ENCODE measurements at places on chromosomes 13 and 19.

DNA sequence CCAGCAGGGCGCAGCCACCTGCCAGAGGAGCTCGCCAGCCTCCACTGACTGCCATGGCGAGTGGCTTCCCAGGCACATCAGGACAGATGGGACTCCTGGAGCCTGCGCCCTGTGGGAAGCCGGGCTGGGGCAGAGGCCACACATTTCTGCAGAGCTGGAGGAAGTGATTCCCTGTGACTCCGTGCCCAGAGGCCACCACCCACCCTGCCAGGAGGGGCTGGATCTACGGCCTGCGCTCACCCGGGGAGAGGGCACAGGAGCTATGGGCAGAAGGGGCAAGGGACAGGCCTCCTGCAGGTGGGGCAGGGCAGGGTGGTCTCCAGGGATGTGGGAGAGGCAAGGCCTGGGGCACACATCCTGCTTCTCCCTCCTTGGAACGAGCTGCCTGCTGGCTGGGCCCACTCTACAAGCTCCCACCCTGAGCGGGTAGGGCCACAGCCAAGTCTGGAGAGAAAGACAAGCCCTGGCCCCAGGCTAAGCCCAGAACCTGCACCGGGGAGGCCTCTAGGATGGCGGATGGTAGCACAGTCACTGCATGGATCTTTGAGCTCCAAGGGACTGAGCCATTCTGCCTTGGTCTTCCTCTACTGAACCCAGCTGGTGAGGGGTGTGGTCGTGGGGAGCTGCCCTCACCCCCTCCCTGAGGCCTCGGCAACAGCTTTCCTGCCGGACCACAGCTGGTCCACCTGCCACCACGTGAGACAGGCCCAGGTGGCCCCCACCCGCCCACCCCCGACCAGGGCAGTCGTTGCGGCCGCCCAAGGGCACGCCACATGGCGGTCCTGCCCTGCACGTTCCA is 40.6 kb downstream of the CEBPG start:
- DNase-seq: no peak

GRCh38 chr19:55116859-55117662 is at the start of gene PPP1R12C:
Gene PPP1R12C, minus strand, starts transcription at chr19:55117637. Its CDS starts 94 bp downstream, at chr19:55117543.
- no peak for DNase-seq

DNA sequence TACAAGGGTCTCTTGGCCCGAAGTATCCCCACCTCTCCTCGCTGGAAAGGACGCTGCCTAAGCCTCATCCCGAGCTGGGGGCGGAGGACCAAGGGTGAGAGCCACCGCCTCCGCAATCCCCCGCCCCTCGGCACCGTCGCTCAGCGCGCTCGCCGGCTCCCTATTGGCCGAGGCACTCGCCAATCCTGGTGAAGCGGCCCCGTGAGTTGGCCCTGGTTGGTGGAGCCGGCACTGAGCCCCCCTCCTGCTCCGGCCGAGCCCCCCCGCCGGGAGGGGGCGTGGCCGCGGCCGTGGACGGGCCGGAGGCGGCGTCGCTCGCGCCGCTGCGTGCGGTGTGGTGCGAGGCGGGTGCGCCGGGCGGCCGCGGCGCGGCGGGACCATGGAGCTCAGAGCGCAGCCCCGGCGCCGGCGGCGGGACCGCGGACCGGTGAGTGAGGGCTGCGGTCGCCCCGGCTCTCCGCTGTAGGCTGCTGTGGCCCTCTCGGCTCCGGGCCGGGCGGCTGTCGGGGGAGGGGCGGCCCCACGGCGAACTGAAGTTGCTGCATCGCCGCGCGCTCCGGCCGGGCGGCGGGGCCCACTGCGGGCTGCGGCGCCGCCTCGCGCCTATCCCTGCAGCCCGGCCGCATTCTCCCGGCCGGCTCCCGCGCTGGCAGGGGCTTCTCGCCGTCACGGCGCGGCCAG is at the start of gene WASF3:
Gene WASF3 (plus strand): TSS at position 291 of the 681 bp plus-strand sequence. CDS start 84,588 bp downstream, outside the sequence.
- DNase-seq: peak; percentile 62

- no peak for DNase-seq
These were observed 4.2 kb upstream of the WBP4 start for GRCh38 chr13:41056826-41057711.

Measured in Kasumi-1 (cell line).